T-helper 22 cell (primary cell): ENCODE measurements at places on chromosomes 2 and 18.

DNA sequence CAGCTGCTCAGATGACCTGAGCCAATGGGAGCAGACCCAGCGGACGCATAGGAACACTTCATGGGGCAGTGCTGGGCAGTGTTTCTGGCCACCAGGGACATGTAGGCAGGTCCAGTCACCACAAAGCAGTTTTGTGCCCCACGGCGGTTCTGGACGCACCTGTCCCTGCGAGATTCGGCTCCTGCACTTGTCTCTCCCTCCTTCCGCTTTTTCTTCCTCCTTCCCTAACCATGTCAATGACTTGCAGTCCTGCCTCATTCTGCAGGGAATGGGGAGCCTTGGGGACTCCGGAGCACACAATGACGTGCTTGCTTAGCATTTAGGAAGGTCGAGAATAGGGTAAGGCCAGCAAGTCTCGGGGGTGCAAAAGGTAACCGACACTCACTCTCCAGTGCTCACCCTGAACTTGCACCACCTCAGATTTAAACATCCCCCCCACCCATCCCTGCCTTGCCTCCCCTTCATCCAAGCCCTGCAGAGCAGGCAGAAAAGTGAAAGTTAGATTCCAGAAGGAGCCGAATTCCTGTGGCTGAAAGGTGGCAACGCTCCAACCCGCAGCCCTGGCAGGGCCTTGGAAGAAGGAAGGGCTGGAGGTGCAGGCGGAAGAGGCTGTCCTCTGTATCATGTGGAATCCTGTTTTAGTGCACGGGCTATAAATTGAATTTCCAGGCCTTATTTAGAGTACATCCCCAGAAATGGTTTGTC, 40.5 kb upstream of the ATG16L1 start:
- DNase-seq = no peak

DNA sequence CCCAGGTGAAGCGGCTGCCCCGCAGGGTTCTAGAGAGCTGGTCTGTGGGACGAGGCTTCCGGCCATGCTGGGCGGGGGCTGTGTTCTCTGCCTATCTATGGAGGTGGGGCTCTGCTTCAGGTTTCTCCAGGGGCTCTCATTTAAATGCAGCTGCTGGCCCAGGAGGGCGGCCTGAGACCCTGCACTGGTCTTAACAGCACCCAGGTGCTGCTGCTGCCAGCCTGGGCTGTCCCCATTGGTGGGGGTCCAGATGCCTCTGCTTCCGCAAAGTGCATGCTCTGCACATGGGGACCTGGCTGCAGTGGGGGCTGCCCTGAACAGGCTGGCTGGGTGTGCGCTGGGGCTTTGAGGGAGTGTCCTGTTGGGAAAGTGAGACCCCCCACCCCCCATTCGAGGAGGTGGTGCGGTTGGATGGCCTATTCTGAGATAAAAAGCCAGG, 29.7 kb upstream of the ALLC start:
- no peak for DNase-seq

GRCh38 chr2:66827851-66828250, 392.9 kb downstream of the MEIS1 start:
- no peak for DNase-seq

DNA sequence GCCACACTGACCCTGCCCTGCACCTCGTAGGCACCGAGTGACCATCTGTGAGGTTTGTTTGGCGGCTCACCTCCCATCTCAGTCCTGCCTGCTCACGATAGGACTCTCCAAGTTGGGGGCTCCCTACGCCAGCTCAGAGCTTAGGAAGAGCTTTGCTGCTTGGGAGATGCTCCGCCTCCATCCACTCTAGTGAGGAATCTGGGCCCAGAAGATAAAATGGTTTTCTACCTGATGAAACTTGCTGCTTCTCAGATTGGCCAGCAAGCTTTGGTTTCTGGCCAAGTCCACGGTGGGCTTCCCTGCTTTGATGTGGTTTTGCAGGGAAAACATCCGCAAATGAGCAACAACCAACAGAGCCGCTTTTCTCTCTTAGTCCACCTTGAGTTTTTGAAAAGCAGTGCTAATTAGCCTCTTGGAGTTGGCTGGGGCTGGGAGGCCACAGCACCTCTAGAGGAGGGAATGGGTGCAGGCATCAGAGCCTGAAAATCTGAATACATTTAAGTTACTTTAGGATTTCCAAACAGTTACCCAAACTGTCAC, 42.2 kb downstream of the THNSL2 start:
- no peak for DNase-seq

DNA sequence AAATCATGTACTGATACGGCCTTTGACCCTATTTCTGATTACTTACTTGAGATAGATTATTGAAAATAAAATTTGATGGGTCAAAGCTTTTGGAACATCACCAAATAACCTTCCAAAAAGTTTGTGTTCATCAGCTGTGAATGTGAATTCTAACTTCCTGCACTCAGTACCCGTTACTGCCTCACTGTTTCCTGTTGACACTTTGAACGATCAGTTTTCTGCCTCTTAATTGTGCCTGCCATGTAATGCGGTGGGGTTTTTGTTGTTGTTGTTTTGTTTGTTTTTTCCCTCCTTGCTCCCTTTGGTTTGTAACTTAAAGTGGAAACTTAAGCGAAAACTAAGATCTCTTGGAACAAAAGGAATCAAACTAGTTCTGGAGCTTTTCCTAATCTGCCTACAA, 18.9 kb downstream of the ATG16L1 start:
- no peak for DNase-seq

- no peak for DNase-seq
Observed at GRCh38 chr18:37553633-37554398, 11.8 kb downstream of the CELF4 start.

DNA sequence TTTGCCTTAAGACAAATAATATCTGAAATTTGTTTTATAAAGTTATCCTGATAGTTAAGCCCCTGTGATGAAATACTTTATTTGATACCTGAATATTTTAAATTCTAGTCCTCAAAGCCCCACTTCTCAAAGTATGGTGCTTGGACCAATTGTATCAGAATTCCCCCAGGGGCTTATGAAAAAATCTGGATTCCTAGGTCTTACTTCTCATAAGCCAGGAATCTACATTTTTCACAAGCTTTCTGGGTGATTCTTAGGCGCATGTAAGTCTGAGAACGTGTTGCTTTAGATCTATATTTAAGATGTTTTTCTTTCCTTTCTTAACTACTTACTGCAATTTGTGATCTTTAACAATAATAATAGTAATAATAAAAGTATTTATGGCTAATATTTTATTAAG, 53.1 kb downstream of the MYO1B start:
- DNase-seq = no peak

DNA sequence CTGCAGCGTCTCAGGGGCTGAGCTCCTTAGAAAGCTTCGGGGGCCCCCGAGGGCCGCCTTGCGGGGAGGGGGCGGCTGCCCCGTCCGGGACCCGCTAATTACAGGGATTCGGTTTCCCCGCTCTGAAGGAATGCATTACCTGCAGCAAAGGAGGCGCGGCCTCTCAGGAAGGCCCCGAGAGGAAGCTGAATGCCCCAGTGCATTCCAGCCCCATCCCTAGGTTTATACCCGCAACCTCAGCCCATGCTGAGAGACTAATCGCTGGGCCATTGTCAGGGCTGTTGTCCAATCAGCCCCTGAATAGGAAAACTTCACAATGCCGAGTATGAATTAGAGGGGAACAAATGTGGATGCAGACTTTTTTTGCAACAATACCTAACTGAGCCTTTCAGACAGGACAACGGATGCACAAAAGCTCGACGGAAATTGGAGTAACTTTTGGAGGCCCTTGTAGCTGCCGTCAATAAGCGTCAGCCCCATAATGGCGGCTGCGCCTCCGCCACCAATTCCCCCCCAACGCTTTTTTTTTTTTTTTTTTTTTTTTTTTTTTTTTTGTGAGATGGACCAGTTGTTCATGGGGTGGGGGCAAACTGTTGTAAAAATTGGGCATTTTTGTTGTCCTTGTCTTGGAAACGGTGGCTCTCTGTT, 138.6 kb upstream of the SIX3 start:
- no peak for DNase-seq

- DNase-seq = no peak
Observed at GRCh38 chr2:120749506-120750431, 14.1 kb downstream of the GLI2 start.

DNA sequence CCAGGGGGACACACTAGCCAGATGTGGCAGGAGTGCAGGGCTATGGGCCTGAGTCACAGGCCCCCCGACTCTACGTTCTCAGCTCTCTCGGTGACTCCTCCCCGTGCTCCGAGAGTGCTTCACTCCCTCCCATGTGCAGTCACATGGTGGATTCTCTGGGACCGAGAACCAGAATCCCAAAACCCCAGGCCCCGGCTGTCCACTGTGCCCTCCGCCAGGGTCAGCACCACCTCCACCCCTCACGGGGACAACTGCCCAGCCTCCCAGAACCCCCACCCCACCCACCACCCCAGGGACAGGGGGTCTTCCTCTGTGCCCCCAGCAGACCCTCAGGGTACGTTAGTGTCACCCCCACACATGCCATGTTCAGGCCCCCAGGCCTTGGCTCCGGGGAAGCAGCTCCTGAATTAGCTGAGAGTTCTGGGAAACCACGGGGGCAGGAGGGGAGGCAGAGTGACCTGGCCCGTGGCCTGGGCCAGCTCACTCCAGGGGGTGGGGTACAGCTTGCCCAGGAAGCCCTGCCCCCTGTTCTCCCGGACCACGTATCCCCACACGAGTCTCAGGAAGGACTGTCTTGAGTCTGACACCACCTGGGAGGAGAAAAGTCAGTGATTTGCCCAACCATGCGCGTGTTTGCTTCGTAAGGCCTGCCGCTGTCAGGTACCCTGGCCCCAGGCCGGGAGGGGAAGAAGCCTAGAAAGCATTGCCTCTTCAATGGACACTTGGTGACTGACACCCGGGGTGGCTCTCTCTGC, 4.4 kb downstream of the RAMP1 start:
- no peak for DNase-seq

DNA sequence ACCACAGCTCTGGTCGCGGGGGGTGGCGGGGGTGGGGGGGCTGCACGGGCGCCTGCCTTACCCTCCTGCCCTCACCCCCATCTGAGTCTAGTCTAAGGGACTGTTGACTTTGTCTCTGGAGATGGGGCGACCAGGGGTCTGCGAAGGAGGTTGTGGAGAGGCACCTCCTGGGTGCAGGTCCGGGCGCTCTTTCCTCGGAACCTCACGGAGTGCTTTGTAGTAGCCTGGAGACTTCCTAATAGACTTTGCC, 141.3 kb downstream of the MEIS1 start:
- no peak for DNase-seq

DNA sequence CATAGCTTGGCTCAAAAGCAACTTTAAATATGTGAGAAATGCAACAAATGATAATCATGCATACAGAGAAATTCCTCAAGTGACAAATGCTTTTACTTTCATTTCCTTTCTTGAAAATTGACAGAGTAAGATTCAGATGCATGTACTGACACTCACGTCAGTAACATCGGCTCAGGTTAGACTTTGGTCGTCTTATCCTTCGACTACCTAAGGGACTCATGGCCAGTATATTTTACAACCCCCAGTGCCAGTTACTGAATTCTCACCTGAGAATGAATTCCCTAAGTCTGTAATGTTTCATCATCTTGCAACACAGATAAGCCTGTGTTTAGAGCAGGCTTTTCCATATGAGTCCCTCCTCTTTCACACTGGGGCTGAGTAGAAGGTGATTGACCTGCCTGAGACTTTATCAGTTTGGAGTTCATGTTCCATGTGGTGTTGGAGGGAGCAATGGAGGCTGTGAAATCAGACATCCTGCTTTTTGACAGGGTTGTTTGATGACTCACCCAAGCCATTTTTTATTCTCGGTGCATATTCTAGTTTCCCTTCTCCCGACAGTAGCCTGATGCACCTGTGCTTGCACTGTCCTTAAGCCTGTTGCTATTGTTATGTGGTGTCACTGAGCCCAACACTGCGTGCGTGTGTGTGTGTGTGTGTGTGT, 30.5 kb upstream of the ATP8B1 start:
- DNase-seq = no peak

DNA sequence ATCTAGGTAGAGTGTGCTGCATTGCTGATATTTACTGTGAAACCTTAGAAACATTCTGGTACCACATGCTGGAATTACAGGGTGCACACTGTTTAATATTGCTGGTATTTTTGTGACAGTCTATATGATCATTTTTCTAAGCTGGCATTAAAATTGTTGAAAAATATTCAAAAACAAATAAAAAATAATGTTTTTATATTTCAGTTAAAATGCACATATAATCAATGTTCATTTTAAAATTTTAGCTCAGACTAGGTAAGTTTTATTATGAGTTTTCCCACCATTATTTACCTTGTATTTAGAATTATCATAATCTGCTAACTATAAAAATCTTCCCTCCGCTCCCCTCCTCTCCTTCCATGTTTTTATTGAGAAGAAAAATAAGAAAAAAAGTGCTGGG, 283.9 kb upstream of the EPC2 start:
- no peak for DNase-seq

- no peak for DNase-seq
Observed at GRCh38 chr18:78510636-78511035, 469.0 kb upstream of the SALL3 start.

DNA sequence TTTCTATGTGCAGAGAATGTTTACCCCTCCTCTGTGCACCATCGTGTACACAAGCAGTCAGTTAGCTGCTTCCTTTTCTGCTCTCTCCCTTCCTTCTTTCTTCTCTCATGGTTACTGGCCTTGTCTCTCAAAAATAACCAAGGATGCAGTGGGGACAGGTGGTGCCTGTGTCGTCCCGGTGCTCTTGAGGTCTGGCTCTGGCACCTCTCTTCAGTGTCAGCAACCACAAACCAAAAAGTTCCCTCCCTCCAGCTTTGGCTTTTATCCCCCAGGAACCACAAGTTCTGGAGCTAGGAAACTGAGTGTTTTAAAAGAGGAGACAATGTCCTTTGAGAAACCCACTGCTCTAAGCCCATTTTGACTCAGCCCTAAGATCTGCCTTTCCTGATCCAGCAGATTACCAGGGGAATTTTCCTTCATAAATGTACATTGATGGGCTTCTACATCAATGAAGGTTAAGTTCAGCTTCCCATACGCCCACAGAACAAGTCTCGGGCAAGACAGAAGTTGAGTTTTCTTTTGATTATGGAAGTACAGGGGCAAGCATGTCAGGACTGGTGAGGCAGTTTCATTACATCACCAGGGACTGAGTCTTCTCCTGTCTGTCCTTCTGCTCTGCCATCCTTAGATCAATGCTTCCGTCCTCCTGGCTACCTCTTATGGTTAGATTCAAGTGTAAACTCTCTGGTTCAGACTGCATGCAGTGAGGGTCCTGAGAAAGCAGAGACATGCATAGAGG, 232.2 kb downstream of the SETBP1 start:
- DNase-seq = no peak
